ENCODE measurements at places on chromosomes 7 and 10.

GRCh38 chr7:143934526-143935325 is at the start of gene OR2F2:
OR2F2 (plus strand) TSS chr7:143935233; CDS start chr7:143935233, 0 bp downstream.
- no peak for DNase-seq

GRCh38 chr7:38796626-38797501 is 112.1 kb downstream of the VPS41 start:
- no peak for DNase-seq

- DNase-seq: no peak
Measured at GRCh38 chr10:74079936-74080590, 70.6 kb downstream of the AP3M1 start.

GRCh38 chr7:6579446-6579845 is 2.2 kb downstream of the ZDHHC4 start:
- DNase-seq: no peak

GRCh38 chr7:27103489-27104226 is 1.2 kb upstream of the HOXA2 start:
- DNase-seq: no peak

DNA sequence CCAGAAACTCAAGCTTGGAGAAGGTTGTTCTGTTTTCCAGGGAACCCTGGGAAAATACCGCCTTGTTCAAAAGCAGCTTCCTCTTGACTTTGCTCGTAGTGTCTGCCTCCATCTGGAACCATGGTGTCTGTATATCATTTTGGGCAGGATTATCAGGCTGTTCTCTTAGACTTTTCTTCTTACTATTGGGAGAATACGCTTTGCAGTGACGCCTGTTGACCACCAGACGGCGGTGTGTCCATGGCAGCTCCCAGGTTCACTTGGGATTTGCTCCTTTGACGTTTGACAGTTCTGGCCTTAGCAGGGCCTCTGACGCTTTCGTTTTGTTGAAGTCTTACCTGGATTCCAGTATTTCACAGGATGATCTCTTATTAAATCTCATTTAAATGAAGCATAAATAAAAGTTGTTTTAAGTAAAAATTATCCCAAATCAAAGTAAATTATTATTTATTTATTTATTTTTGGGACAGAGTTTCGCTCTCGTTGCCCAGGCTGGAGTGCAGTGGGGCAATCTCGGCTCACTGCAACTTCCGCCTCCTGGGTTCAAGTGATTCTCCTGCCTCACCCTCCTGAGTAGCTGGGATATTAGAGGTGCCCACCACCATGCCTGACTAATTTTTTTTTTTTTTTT is 41.8 kb upstream of the GJD4 start:
- DNase-seq: no peak

GRCh38 chr7:122736183-122736582 is 33.5 kb upstream of the RNF148 start:
- no peak for DNase-seq

DNA sequence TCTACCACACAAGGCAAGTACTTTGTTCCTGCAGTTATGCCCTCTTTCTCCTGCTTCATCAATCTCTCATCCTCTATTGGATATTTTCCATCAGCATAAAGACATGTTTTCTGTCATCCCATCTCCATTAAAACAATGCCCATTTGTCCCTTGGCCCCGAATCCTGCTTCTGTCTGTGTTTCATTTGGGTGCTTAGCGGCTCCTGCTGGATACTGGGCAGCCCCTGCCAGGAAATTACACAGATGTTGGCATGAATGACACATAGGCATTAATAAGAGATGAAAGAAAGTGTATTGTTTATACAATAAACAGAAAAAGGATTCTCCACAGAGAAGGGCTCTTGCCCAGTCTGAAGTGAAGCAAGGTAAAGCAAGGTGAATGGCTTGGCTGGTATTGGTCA is 765.3 kb downstream of the REEP3 start:
- DNase-seq: no peak
